ENCODE measurements at places on chromosomes 7 and 10. TPM values are rescaled to one million over a fixed set of nuclear protein-coding genes. Genes with fewer than 3 reads are reported as not detected.

DNA sequence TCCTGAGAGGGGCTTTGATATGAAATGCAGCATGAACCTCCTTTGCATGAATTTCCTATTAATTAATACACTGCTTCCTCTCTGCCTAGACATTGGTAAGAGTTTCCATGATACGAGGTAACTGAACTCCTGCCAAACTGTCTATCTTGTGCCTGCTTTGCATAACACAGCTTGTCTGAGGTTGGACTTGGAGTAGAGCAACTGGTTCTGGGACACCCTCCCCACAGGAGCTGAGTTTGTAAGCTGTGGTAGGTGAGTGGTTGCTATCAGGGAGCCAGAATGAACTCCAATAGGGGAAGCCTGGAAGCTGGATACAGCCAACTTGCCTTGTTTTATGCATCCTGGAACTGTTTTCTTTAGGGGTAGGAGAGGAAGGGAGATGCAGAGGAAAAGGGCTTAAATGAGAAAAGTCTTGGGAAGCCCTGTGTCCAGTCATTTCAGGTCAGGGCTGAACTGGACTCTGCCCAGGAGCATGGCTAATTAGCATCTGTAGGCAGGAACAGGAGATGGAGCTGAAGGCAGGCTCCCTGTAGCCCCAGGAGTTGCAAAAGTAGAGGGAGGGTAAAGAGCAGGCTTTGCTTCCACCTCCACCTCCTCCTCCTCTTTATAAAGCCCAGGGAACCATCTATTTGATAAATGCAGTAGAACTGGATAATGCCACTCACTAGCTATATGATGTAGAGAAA is 73.2 kb upstream of the GPR158 start:
- no peak for DNase-seq

DNA sequence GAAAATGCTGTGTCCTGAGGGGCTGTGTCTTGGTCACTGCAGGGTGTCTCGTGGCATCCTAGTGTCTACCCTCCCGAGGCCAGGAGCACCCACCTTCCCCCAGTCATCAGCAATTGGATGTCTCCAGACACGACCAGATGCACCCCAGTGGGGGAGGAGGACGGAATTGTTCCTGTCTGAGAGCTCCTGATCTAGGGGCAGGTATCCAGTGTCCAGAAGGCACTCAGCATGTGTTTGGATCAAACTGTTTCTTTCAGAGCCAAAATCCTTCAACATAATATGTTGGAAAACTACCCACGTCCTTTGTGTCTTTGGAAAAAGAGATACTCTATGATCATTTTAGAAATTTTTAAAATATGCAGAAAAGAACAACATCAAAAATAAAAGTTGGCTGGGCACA is 16.9 kb downstream of the PRKRIP1 start:
- no peak for DNase-seq

GRCh38 chr7:33183504-33183903 is 54.1 kb downstream of the BBS9 start:
- DNase-seq = no peak

DNA sequence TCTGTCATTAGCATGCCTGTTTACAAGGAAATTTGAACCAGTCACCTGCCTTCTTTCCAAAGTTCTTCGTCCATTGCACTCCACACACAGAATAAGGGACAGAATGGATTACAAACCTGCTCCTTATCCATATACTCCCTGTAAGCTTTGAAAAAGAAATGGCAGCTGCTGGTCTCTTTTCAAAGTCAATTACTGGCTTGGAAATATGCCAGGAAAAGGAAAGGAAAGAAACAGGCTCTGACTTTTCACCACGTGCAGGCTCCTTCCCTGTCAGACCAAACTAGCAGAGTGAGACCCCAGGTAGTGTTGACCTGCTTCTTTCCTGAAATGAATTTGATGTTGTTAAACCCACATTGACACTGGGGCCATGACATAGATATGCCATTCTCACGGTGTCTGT is 84.5 kb downstream of the LHFPL3 start:
- DNase-seq = no peak

DNA sequence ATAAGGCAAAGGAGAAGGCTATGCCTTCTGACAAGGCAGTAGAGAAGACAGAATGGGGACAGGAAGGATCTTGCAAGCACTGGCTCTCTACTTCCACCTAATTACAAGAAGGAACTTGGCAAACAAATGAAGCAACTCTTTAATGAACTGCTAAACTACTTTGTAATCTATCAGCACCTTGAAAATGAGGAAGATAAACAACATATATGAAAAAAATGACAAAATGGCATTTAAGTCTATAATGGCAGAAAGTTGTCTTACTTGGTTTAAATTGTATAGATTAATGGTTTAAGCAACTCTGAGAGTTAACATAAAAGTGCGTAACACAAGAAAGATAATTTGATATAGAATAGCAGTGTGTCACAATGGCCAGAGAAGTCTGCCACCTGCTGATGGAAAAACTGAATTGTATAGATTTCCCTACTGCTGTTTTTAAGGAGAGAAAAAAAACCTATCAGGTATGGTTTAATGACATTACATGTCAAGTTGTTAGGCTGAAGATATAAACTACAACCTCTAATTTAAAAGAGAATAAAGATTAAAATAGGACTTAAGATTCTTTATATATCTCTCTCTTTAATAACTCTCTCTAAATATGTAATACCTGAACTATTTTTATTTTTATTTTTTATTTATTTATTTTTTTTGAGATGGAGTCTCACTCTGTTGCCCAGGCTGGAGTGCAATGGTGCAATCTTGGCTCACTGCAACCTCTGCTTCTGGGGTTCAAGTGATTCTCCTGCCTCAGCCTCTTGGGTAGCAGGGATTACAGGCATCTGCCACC is 11.8 kb downstream of the NT5C3A start:
- no peak for DNase-seq

GRCh38 chr7:148515237-148515636 is 75.3 kb upstream of the C7orf33 start:
- DNase-seq = no peak

DNA sequence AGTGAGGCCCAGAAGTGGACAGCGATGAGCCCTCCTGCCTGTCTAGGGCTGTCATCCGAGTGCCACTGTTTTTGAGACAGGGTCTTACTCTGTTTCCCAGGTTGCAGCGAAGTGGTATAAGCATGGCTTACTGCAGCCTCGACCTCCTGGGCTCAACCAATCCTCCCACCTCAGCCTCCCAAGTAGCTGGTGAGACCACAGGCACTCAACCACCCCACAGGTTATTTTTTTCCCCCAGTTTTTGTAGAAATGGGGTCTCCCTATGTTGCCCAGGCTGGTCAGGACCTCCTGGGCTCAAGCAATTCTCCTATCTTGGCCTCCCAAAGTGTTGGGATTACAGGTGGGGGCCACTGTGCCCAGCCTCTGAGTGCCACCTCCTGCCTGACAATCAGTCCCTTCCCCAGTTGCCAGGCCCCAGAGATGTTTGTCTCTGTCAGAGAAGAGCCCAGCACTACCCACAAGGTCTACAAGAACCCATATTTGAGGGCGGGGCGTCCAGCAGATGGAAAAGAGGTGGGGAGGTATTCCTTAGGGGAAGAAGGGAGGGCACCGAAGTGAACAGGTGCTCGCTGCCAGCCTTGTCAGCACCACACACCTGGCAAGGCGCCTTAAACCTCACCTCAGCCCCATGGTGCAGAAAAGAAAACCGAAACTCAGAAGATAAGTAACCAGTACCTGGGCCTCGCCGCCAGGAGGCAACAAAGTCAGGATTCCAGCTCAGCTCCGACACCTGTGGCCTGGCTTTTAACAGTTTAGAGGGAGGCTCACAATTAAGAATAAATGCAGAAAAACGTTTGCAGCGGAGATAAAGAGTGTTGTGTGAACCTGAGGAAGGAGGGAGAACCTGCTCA is 77.4 kb upstream of the ANLN start:
- DNase-seq = no peak

DNA sequence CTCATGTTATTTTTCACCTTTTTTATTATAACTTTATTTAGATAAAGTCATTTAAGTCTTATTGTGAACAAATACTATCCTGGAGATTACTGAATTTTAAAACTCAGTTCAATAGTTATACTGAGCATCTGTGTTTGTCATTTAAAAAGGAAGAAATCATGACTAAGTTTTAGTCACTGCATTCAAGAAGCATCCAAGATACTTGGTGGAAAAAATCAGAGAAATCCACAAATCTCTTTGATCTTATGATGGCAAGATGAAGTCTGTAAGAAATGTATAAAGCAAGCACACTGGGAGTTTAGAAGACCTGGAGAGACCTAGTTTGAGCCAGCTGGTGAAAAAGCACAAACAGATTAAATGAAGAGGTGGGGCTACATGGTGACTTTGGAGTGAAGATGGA is 529.8 kb upstream of the IGFBP3 start:
- no peak for DNase-seq

GRCh38 chr10:35735412-35735811 is 93.3 kb upstream of the FZD8 start:
- DNase-seq = no peak

- no peak for DNase-seq
These were observed 22.0 kb downstream of the IMMP2L start for GRCh38 chr7:111540199-111540815.

- no peak for DNase-seq
These were observed 76.5 kb downstream of the FAM53B start for GRCh38 chr10:124667425-124668345.

GRCh38 chr7:71491336-71491735 is 359.4 kb downstream of the GALNT17 start:
- DNase-seq = peak; percentile 37

DNA sequence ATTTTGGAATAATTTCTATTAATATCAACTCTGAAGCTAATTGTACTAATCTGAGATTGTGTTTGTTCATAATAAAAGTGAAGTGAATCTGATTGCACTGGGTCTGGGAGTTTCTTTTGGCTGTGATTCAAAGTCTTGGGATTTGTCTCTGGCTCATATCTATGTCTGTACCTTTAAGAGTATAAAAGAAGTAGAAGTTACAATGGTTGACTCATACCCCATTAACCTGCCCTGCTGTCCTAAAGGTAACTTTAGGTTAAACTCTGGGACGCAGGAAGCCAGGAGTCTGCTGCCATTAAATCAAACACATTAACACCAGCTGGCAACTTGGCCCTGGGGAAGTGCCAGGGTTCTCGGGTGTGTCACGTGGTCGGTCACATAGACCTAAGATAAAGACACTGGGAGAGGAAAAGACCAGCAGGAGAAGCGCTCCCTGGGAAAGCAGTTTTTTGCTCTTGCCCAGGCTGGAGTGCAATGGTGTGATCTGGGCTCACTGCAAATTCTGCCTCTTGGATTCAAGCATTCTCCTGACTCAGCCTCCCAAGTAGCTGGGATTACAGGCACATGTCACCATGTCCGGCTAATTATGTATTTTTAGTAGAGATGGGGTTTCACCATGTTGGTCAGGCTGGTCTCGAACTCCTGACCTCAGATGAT is 17.8 kb downstream of the SCD start:
- no peak for DNase-seq

DNA sequence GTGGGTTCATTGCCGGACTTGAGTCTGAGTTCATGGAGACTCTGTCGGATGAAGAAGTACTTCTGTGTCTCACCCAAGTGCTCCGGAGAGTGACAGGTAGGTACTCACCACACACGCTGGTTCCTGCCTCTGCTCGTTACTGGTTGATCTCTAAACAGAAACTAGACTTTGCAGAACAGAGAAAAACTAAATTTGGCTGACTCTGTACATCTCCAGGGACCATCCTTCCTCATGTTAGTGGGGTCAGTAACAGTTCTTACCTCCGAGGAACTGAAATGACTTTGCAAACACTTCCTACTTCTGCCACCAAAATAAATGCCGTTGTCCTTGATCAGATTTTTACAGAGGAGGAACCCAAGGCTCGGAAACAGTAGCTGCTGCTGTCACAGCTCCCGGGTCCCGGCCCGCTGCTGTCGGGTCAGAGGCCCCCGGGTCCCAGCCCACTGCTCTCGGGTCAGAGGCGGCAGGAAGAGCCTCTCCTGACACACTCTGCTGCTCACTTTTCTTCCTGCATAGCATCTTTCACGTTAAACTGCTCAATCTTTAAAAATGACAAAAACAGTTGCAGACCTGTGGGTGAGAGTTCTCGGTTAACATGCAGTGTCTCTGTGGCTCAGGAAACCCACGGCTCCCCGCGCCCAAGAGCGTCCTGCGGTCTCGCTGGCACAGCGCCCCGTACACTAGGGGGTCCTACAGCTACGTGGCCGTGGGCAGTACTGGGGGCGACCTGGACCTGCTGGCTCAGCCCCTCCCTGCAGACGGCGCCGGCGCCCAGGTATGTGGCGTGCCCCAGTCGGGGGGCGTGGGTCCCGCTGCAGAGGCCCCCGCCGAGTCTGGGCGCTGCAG is 4.8 kb upstream of the MTG1 start:
- no peak for DNase-seq

DNA sequence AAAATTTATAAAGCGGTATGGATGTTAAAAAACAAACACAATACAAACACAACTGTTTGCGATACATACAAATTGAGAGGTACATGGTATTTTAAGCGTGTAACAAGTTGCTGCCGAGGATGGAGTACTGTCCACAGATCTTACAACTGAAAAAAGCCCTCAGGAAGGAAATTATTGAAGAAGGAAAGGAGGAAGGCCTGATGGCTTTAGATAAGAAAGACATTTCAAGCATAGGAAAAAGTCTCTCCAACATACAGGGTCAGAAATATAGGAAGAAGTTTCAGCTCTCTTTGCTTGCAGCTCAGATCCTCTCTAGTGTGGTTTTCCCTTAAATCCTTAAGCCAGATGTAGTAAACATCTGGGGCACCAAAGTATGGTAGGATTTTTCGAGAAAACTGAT is 25.0 kb downstream of the RBM28 start:
- no peak for DNase-seq

- no peak for DNase-seq
These were observed 107.2 kb upstream of the RELN start for GRCh38 chr7:104096683-104097082.

- DNase-seq = no peak
These were observed 15.9 kb downstream of the SKIDA1 start for GRCh38 chr10:21509341-21510240.

DNA sequence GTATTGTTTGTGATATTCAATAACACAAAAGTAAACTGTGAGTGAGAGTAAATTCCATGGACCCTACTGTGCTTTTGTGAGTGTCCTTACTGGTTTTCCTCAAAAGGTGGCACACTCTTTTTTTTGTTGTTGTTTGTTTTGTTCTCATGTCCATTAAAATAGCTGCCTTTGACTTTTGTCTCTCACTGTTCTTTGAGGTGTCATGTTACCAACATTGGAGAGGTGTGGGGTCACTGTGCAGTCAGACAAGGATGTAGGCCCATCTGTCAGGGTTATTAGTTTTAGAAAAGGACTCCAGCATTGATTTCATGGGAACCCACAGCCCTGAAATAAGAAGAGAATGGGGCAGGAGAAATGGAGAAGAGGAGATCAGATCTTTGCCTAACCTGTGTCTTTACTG is 383.1 kb downstream of the SORCS3 start:
- DNase-seq = no peak

The WDR86 gene
- polyA plus RNA-seq = 34.6 TPM

The CYTH3 gene
- 47.1 TPM for polyA plus RNA-seq

The HOXA1 gene
- polyA plus RNA-seq = 3.3 TPM

The DOCK1 gene
- 62.7 TPM for polyA plus RNA-seq

The CPA1 gene
- 1.6 TPM for polyA plus RNA-seq

The STEAP1 gene
- polyA plus RNA-seq = 1.7 TPM

The PRSS2 gene
- not detected for polyA plus RNA-seq

The GJC3 gene
- 1.1 TPM for polyA plus RNA-seq

The ELAPOR2 gene
- 2.9 TPM for polyA plus RNA-seq

The PHYHIPL gene
- polyA plus RNA-seq = 19.6 TPM

The JMJD1C gene
- 112 TPM for polyA plus RNA-seq

The PARD3 gene
- polyA plus RNA-seq = 56.7 TPM
